Stimulated activated naive CD4-positive, alpha-beta T cell (primary cell): ENCODE measurements at places on chromosomes 5 and 9.

- no peak for DNase-seq
Observed at GRCh38 chr5:158414333-158414762, 555.4 kb upstream of the CLINT1 start.

- DNase-seq, result no peak
Observed at GRCh38 chr5:662751-663435, 30.3 kb downstream of the TPPP start.

DNA sequence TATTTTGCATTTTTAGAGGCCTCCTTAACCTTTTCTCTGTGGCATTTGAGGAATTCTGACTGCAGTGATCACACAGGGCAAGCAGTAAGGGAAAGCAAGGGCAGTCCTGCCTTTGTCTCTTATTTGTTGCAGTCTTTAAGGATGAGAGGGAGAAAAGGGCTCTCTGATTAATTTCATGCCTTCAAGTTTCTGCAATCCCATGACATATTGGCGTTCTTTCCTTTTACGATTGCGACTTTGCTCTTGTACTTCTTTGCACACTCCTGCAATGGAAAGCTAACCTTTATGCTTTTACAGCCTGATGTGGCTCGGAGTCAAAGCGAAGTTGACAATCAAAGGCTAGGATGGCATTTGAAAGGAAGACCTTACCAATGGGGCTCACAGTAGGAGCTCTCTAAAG is 698.4 kb downstream of the DNAH5 start:
- no peak for DNase-seq

DNA sequence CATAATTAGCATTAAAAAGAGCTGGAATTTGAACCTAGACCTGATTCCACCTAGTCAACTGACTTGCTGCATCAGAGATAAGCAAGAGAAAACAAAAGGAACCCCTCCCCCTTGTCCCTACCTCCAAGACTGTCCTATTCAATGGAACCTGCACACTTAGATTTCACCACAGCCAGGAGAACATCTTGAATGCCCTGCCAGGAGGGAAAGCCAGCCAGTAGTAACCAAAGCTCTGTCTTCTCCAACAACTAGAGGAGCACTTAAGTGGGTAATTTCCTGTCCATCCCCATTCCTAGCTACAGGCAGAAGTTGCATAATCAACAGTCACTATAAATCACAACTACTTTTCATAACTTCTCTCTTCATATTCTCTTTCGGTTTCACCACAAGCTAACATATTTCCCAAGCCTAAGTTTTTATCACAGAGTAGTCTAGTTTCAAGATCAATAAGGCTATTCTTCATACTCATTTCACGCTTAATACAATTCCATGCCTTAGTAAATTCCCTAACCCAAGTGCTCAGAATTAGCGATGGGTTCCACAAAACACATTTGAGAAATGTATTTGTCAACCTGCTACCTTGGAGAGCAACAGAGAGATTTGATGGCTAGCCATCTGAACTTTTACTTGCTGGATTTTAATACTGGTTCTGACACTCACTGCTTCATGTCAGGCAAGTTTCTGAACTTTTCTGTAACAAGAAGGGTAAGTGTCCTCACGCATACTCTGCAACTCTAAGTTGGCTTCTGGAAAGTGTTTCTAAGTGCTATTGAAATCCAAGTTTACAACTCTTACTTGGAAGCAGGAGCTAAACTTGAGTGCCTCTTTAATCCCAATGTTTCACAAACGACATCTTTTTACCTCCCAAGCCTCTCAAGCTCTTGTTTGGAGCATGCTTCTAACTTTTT is 2.0 kb downstream of the DENND1A start:
- DNase-seq, result no peak

GRCh38 chr9:121373011-121373729 is 3.1 kb upstream of the STOM start:
- DNase-seq, result no peak

DNA sequence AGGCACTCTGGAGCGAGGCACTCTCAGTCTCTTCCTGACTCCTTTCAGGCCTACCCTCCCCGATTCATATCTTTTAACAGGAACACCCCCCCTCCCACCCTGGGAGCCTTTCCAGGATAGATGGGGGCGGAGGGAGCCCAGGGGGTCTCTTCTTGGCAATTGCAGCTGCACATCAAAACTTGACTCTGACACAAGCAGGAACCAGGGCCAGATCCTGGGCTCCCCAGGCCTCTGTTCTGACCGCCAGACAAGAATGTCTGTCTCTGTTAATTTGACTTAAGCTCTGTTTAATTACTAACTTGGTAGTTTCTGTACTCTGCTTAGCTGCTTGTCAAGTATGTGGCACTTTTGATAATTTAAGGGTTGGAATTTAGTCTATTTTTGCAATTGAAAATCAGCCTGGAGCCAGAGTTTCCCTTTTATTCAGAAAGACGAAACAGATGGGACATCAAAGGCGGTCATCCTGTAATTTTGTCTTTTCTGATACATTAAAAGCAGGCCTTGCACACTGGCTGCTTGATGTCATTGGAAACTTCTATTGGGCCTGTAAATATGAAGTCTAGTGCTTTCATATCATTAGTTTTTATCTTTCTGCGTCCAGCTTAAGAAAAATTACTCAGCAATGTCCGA is 43.3 kb downstream of the ACTL7B start:
- DNase-seq, result no peak

- DNase-seq, result no peak
Observed at GRCh38 chr9:122134822-122135528, 24.6 kb downstream of the NDUFA8 start.
